Kidney tubule cell (primary cell): ENCODE measurements at places on chromosomes 12 and 14.
A peak's percentile ranks its signal among the peaks of the same experiment; 100 is the strongest.

DNA sequence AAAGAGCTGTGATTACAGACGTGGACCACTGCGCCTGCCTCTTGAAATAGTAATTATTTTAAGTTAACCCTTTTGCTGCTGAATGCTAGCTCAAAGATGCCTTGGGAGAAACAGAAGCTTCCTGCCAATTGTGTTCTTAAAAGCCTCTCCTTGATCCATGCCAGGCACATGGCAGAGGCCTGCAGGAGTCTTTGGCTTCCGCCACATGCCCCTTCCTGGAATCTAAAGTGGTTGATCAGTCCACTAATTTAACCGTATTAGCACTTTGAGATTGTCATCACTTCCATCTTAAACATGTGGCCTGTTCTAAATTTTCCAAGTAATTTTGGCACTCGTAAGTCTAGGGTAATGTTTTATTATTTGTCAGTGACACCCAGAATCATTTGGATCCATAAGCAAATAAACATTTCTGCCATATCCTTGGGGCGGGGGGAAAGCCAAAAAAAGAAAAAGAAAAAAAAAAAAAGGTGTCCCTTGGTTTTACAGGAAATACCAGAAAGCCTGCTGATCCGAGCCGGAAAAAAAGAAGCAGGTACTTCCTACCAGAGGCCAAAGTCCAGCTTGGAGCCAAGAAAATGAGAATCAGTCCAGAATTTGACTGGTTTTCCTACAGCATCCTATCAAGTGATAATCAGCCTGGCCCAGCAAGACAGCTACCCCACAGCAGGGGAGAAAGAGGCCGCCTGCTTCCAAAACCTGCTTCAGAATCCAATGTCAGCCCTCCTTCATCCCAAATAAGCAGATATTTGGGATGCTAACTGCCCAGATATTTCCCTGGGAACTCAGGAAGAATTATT lies 104.8 kb downstream of the KCNK10 start:
- DNase-seq = no peak

- no peak for DNase-seq
These were observed 229.2 kb downstream of the ALX1 start for GRCh38 chr12:85509081-85509856.

GRCh38 chr14:29926228-29926627 lies 1.4 kb downstream of the PRKD1 start:
- no peak for DNase-seq

DNA sequence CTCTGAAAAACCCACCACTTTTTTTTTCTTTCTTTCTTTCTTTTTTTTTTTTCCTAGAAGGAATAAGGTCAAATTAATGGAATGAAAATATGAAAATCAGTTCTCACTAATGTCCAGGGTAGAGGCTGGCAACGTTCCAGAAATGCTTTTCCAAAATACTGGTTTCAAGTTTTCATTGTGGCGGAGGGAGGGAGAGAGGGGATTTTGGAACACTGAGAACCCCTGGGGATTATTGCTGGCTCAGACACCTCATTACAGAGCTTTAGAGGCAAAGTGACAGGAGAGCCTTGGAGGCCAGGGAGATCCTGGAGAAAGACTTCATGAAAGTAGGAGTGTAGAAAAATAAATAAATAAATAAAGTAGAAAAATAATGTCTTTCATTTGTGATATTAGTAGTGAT lies 45.4 kb downstream of the ALX1 start:
- DNase-seq = no peak

DNA sequence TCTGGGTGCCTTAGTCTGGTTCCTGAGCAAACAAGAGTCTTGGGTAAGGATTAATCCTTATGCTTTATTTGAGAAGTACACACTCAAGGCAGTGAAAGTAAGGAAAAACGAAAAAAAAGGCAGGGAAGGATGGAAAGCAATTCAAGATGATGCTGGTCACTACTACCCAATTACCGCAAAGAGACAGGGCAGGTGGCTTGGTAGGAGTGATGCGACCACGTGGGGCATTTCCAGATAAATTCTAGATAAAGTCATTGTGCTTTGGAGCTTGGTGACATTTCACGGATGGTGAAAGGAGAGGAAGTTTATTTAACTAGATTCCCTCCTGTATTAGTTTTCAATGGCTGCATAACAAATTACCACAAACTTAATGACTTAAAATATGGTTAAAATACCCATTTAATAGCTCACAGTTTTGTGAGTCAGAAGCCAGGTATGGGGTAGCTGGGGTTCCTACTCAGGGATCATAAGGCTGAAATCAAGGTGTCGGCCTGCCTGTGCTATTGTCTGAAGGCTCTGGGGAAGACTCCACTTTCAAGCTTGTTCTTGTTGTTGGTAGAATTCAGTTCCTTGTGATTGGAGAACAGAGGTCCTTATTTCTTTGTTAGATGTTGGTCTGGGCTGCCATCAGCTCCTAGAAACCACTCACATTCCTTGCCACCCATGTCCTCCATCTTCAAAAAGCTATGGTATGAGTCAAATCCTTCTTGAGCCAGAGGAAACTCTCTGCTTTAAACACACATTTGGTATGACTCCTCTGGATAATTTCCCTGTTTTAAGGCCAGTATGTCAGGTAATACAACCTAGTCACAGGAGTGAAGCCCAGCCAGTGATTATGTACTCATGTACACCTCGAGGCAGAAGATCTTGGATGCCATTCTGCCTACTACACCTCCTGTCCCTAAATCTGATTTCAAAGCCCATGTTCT lies 5.6 kb upstream of the HMGA2 start:
- DNase-seq = peak; percentile 95

GRCh38 chr12:30092983-30093617 lies 309.4 kb upstream of the TMTC1 start:
- DNase-seq = no peak

- no peak for DNase-seq
These were observed 390 bp downstream of the BRAP start for GRCh38 chr12:111685322-111685810.

DNA sequence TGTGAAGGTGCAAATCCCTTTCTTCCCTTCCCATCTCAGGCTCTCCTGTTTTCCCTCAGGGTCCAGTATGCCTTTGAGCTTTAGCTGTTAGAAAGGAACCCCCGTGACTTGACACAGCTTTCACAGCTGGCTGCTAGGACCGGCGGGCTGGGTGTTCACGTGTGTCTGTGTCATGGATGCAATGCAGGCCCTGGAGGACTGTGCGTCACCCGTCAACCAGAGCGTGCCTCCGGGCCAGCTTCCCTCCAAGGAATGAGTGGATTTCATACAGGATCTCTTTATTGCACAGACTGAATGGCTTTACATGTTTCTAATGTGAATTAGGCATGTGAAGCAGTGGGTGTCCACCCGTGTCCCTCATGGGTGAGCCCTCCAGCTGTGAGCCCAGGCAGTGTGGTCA lies 77.4 kb downstream of the AACS start:
- no peak for DNase-seq

DNA sequence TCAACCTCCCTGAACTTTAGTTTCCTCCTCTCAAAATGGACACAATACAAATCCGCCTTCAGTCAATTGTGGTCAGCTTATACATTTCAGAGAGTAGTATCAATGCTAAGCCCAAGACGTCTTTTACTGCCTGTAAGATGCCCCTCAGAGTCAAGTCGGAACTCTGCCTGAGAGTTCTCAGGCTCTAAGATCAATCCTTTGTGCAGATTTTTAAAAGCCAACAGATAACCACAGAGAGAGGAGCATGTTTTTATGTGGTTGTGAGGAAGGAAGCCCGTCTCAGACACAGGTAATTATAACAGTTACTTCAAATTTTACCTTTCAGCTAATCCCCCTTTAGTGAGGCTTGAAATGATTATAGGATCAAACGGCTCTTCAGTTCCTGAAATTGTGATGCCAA lies 91.6 kb downstream of the HELB start:
- DNase-seq = no peak

GRCh38 chr12:44627387-44628166 lies 248.5 kb downstream of the NELL2 start:
- no peak for DNase-seq

DNA sequence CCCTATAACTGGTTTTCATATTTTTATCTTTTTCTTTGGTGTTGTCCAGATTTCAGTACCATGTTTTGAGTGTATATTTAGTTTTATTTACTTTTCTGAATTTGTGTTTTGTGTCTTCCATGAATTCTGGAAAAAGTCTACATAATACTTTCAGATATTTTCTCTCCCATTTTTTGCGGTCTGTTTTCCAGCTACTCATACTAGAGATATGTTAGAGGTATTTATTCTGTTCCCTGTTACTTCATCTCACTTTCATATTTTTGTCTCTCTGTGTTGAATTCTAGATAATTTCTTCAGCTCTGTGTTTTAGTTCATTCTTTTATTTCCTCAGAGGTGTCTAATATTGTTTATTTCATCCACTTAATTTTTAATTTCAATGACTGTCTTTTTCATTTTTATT lies 74.2 kb downstream of the IFT81 start:
- DNase-seq = no peak

DNA sequence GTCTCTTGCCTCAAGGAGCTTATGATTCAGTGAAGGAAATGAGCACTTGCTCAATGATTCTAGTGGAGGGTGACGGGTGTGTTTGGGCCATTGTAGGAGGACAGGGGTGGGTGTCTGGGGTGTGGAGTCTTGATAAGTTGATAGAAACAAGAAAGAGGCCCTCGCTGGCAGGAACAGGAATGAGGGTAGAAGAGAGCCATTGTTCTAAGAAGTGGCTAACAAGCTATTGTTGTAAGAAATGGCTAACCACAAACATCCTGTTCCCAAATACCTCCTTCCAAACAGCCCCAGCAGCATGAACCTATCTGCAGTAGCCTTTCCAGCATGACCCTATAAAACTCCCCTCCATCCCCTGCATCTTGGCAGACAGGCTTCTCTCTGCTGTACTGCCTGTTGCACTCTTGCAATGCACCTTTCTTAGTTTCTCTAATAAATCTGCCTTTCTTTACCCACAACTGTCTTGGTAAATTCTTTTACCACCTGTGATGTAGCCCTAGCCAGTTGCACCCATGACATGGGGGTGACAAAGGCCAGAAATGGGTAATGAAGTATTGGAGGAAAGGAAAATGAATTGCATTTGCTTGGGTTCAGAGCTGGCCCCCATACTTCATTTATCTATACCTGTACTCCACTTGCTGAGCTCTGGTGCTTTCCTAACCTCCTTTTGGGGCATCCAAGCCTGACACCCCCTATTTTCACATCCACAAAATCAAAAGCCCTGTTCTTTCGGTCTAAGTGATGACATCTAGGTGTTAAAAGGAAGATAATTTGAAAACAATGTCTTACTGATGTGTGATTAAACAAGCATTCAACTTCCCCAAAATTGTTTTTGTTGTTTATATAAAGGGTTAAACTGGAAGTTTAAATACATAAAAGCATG lies 389.1 kb downstream of the GRIN2B start:
- peak; percentile 10 for DNase-seq

GRCh38 chr14:44820230-44820964 lies 141.3 kb downstream of the KLHL28 start:
- no peak for DNase-seq

DNA sequence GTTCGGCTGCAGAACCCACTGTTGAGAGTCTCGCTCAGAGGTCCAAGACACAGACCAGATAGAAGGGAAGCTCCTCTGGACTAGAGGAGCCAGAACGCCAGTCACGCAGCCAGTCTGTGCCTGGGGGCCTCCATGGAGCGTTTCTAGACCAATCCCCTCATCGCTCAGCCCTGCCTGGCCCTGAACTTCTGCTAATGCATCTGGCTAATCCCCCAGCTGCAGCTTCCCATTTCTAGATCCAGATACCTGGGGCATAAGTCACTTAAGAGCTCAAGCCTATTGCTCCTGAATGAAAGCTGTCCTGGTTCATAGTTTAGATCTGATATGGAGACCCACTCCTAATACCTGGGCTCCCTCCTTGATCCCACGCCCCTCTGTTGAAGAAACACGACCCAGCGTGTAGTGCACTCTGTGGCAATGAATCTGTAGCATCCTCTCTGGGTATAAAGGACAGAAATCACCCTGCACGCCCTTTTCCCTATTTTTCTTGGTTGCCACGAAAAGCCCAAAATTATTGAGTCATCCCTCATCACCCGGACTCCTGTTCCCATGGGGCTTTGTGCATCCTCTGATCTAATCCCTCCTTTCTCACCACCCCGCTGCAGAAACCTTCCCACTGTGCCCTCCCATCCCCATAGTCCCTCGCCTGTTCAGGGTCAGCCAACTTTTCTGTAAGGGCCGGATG lies 341.6 kb upstream of the FKBP4 start:
- DNase-seq = no peak

DNA sequence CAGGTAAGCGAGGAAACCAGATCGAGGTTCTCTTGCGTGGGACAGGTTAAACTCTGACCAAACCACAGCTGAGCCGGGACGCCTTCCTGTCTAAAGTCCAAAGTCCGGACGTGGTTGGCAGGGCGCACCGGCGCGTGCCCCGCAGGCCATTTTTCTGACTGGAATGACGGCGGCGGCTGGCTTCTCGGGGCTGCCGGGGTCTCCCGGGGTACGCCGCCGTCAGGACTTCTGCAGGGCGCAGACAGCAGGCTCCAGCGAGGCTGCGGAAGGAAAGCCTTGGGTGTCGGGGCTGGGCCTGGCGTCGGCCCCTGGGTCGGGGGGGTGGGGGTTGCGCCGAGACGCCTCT lies 32.8 kb downstream of the MIA2 start:
- DNase-seq = peak; percentile 93

DNA sequence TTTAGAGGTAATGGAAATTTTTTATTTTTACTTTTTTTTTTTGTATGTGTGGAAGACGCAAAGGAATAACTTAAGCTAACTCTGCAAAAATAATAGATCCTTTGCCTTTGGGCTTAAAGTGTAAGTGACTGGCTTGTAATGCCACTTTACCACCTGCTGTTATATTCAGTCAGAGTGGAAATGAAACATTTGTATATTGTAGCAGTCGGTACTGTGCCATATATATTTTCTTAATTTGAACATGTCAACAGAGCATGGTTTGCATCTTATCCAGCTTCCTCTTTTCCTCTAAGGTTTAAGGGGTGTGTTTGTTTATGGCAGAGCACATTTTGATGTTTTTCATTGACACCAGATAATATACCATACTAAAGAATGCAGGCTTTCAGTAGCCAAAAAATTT lies 176.6 kb downstream of the TRHDE start:
- DNase-seq = no peak

DNA sequence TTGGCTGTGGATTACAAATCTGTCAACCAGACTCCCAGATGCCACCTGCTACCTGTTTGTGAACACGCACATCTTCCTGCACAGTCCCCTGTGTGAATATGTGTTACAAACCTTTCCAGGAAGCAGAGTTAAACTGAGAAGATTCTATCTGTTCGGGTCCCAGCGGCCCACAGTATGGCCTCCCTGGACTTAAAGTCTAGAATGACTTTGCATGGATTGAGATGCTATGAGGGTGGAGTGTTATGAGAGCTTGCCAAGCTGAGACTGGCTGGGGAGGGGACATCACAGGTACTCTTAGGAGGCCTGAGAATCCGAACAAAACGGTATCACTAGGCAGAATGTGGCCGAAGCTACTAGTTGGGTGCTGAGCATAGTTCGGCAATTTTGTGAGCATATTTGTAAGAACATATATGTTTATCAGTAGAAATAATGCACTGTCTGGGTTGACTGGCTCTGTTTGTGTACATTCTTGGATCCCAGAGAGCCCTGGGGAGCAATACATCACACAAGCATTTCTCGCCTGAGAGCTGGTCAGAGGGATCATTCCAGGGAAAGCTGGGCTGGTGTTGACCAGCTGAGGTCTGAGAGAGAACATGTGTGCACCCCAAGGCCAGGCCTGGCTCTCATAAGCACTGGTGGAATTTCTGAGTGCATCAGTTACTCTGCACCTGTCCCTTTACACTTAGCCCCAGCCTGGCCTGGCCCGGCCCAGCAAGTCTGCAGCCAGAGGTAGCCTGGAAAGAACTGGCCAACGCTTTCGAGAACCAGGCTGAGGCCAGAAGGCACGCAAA lies 29.8 kb upstream of the LTBP2 start:
- DNase-seq = no peak
